NCI-H1930 (cell line): ENCODE measurements at places on chromosomes 2 and 18.
A peak's percentile ranks its signal among the peaks of the same experiment; 100 is the strongest.

- DNase-seq: no peak
Observed at GRCh38 chr2:143489145-143489544, 359.9 kb downstream of the ARHGAP15 start.

DNA sequence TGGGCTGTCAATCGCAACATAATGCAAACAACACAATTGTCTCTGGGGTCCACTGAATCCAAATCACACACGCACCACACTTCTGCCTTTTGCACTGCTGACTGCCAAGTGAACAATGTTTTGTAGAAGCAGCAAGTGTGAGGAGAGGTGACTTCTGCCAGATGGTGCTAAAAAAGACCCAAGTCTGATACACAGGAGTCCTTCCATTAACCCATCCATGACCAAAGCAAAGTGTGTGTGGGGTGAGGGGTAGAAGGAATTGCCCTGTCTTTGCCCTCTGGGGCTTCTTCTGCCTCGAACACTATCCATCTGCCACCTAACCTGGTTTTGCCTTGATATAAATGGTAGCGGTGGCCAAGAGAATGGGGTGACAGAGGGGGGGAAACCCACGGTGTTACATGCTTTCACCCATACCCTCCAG, 50.0 kb downstream of the C2orf42 start:
- DNase-seq: no peak

GRCh38 chr18:80124131-80124530, 15.1 kb downstream of the ADNP2 start:
- no peak for DNase-seq

DNA sequence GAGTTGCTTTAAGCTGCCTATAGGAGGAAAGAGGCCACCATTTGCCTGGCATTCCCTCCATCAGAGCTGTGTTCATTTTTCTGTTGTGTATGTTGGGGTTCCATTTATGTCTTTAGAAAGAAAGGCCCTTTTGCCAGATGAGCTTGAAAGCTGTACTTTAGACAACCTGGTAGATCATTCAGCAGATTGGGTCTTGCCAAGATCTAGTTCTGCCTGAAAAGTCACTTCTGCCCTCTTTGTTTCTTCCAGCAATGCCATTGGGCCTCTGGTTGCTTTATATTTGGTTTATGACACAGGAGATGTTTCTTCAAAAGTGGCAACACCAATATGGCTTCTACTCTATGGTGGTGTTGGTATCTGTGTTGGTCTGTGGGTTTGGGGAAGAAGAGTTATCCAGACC, 14.4 kb downstream of the SLC20A1 start:
- no peak for DNase-seq

DNA sequence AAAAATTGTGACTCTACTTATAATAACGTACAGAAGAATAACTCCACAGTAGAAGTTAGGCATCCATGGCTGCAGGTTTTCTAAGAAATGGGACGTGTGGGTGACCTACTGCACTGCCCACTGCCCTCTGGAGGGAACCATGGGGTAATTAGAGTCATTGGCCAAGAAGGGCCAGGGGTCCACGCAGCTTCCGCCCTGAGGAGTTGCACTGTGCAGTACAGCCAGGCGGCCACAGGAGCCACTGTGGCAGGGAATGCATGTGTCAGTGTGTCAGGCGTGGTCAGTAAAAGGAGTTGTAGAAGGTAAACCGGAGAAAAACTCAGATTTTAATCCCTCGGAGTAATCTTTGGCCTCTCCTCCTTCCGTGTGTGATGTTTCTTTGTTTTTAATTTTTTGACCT, 24.8 kb downstream of the NCK2 start:
- no peak for DNase-seq

- no peak for DNase-seq
Observed at GRCh38 chr2:222064286-222064685, 234.5 kb downstream of the PAX3 start.

DNA sequence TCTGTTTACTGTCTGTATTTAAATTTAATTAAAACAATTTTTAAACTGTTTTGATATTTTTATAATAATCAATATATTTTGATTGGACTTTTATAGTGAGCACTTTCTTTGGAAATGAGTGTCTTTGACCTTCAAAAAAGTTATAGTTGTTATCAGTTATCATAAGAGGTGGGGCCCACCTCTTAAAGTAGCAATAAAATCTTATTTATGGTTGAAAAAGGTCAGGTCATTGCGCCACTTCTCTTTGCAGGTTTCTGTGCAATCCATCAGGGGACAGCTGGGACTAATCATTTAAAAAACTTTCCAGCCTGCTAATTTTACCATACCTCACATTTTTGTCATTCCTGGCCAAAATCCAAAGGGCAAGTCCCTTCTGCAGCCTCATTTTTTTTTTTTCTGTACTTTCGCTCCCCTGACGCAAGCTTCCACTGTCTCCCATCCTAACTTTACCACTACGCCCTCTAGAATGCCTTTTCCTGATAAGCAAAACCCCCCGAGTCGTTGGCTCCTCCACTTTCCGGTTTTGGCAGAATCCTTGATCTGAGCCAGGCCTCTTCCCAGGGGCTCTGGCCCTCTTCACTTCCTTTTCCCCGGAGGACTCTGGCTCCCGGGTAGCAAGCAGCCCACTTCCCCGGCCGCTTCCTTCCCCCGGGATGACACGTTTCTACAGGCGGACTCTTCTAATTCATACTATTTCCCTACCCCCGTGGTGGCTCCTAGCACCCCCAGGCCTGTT, 1.1 kb upstream of the SEH1L start:
- DNase-seq: peak; percentile 2

GRCh38 chr2:109459485-109459884, 154.3 kb downstream of the SEPTIN10 start:
- no peak for DNase-seq

DNA sequence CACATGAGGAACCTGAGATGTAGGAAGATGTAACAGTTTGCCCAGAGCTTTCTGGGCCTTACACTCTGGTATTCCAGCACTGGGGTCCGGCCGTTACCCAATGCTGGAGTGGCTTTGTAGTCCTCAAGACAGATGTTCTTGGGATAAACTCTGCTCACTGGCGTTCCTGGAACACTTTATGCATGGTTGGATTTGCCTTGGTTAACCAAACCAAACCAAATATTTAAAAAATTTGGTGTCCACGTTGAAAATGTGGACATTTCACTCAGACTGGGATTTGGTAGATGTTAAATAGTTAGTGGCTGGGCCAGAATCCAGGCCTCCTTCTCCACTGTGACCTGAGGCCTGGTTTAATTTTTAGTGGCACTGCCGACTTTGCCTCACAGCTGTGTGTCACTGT, 81.5 kb downstream of the ACOXL start:
- DNase-seq: no peak

- peak; percentile 33 for DNase-seq
Observed at GRCh38 chr2:120442923-120443571, 97.1 kb downstream of the INHBB start.

- no peak for DNase-seq
Observed at GRCh38 chr18:23857756-23858155, 156.8 kb upstream of the TTC39C start.

DNA sequence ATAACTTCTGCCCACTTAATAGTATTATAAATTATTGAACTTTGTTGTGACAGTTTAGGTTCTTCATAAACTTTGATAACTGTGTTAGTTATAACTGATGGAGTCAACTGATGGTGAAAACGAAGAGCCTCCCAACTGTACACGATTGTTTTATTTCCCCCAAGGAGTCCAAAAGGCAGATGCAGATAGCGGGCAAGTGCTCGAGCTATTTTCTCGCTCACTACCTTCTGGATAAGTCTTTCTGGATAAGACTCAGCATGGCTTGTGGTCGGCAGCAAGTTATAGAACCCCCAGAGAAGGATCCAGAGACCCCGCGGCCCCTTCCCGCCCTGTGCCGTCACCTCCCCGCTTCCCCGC, 517 bp downstream of the GCFC2 start:
- DNase-seq: peak; percentile 48

DNA sequence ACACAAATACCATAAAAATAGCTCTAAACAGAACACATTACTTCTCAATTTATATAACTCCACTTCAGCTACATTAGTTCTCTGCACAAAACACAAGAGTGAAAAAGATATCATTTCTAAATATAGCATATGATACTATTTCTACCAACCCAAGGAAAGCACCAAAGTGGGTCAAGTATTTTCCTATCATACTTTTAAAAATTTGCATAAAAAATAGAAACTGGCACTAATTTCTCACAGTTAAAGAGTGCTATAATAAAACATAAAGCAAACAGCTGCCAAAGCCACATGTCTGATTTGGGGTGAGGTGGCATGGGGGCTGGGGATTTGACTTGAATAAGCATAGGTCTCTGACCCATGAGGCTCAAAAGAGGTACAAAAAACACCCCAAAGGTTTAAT, 61.5 kb downstream of the BARD1 start:
- no peak for DNase-seq

- DNase-seq: no peak
Observed at GRCh38 chr2:168691221-168691620, 111.2 kb upstream of the NOSTRIN start.

DNA sequence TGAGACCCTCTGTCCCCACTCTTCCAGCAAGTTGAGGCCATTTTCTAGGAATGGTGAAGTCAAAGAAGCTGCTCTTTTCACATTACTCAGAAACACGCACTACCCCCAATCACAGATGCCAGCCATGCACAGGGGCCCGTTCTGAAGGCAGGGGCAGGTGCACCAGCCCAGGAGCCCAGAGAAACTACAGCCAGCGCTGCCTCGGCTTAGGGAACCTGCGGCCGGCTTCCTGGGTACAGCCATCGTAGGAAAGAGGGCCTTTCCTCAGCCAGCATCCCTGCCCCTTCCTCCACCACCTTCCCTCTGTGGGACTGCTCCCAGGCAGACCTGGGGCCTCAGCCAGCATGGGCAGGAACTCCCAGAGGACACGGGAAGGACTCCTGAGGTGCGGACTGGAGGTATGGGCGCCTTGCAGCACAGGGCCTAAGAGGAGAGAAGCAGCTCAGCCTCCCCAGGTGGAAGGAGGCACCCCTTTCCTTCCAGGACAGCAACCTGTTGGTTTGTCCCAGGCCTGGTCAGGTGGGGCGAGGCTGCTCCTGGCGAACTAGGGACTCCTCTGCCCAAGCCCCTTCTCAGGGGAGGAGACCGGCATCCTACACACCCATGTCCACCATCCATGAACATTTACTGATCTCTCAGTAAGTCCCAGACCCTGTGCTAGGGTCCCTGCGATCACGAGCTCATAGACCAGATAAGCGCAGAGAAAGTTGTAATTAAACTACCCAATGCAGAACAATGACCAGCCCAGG, 99.0 kb upstream of the ID2 start:
- DNase-seq: no peak

DNA sequence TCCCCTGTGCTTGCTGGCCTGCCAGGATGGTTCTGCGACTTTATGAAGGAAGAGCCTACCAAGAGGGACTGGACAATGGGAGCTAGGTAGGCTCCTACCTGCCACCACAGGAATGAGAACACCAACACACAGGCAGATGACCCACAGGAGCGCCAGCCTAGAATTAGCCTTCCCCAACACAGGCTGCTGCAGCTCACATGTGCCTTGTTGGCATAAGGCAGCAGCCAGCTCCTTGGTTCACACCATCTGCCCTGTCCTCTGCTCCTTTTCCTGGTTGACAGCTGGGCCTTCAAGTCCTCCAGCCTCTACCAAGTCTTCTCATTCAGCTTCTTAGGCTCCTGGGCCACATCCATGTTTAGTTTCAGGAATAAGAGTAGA, 705.4 kb upstream of the RAB6C start:
- no peak for DNase-seq

GRCh38 chr2:5798084-5798483, 105.9 kb downstream of the SOX11 start:
- DNase-seq: no peak

DNA sequence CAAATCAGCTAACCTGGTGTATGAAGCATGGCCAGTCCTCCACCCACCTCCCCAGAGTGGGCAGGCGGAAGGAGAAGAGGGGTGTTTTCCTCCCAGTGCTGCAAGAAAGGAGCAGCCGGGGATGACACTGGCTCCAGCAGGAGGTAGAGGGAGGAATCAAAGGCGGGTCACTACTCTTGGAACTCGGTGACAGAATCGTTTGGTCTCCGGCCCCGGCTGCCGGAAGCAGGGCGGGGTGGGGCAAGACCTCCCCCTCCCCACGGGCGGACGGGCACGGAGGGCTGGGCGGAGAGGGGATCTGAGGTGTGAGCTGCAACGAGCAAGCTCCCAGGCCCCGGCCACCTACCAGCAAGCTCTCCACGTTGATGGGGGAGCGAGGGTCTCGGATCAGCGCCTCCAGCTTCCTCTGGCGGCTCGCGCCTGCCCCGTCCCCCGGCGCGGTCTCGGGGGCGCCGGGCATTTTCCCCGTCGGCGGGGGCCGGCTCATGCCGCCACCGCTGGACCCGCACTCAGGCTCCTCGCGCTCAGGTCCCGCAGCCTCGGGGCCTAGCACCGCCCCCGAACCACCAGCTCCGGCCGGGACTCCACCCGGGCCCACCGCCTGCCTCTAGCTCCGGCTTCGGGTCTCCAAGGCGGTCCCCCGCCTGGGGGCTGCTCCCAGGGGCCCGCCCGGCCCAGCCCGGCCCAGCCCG, 640 bp downstream of the ROCK2 start:
- no peak for DNase-seq

DNA sequence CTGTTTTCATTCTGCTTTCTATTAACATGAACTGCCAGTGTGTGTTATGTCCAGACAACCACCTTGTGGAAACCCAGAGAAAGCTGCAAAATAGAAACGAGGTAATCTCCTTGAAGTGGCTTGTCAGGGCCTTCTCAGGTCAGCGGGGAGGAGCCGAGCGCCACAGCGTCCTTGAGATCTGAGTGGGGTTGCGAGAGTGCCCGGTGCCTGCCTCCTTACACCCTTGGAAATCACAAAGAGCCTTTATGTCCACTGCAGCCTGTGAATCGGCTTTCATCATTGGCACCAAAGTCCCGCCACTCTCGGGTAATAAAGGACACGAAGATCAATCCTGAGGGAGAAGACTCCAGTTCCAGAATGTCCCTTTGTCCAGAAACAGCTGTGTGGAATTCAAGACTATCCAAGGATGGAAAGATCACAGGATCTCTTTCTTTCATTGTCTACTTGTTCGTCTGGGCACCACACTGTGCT, 135.2 kb downstream of the HRH4 start:
- DNase-seq: no peak

GRCh38 chr2:147631294-147631693, 213.5 kb upstream of the ACVR2A start:
- DNase-seq: no peak

- DNase-seq: no peak
Observed at GRCh38 chr2:24592441-24593100, 101.5 kb downstream of the NCOA1 start.

GRCh38 chr18:1778496-1779178, 792.7 kb downstream of the METTL4 start:
- no peak for DNase-seq

DNA sequence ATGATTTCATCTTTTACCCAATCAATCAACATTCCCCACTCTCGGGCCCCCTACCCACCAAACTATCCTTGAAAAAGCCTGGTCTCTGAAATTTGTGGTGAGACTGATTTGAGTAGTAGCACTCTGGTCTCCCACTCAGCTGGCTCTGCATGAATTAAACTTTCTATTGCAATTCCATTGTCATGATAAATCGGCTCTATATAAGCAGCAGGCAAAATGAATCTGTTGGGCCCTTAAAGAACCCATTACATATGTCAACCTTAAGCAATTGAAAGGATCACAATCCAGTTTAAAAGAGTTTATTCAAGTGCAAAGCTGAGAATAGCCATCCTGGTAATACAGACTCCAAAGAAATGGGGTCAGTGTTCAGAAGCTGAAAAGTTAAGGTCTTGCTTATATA, 68.2 kb downstream of the NEURL3 start:
- no peak for DNase-seq
